ENCODE measurements at places on chromosomes 6 and 20. TPM values are rescaled to one million over a fixed set of nuclear protein-coding genes. Genes with fewer than 3 reads are reported as not detected.
A peak's percentile ranks its signal among the peaks of the same experiment; 100 is the strongest.

GRCh38 chr6:13788820-13789219 lies 25.5 kb downstream of the MCUR1 start:
- DNase-seq = no peak

The SMLR1 gene
- not detected for total RNA-seq

- no peak for DNase-seq
Measured at GRCh38 chr6:19668710-19669109, 168.5 kb upstream of the ID4 start.

DNA sequence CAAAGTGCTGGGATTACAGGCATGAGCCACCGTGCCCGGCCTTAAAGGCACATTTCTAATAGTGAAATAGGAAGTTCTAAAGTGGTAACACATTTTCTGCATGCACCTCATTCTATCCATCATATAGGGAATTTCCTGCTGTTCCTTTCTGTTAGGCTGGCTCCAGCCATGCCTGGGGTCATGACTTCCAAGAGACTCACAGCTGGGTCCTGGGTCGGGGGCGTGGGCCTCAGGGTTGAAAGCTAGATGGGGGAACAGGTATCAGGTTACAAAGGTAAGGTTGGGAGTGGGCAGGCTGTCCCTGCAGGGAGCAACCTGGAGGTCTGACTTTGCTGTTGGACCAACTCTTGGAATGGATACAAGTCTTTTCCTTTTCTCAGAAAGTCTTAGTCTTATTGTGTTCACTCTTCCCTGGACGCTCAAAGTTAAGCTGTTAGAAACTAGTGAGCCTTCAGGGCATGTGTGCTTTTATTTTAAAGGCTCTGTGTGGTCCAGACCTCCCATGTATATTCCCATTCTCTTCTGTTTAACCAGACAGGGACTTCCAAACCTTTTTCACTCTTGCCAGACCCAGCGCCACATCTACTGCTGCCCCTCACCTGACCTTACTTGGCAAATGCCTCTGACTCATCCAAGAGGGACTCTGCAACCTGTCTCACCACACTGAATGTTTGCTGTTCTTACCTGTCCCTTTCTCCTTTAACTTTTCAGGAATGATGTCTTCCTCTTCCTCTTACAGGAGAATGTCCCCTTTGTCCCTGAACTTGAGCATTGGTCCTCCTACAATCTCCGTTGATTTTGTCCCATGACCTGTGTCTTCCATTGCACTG lies 64.4 kb downstream of the TMEM170B start:
- no peak for DNase-seq

DNA sequence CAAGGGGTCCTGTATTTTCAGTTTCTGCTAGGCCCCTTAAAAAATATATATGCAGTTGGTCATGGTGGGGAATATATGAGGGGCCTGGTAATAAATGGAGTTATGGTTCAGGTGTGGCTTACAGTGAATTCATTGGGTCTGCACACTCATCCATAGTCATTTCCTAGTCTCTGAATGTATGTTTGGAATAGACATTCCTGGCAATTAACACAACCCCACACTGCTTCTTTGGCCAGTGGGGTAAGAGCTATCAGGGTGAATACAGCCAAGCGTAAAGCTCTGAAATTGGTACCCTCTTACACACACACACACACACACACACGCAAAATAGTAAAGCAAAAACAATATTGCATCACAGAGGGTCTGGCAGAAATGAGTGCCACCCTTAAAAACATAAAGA lies 56.5 kb downstream of the QRSL1 start:
- DNase-seq = no peak

The HTR1B gene
- total RNA-seq = not detected

The OGFR gene
- total RNA-seq = 52.2 TPM

The PBOV1 gene
- total RNA-seq = not detected

The OR2B6 gene
- total RNA-seq = not detected

The GSTA2 gene
- not detected for total RNA-seq

The SYNGAP1 gene
- 54.3 TPM for total RNA-seq

- no peak for DNase-seq
Measured at GRCh38 chr6:169097381-169097959, 156.2 kb downstream of the THBS2 start.

- DNase-seq = no peak
Measured at GRCh38 chr20:10832141-10832540, 158.3 kb upstream of the JAG1 start.

DNA sequence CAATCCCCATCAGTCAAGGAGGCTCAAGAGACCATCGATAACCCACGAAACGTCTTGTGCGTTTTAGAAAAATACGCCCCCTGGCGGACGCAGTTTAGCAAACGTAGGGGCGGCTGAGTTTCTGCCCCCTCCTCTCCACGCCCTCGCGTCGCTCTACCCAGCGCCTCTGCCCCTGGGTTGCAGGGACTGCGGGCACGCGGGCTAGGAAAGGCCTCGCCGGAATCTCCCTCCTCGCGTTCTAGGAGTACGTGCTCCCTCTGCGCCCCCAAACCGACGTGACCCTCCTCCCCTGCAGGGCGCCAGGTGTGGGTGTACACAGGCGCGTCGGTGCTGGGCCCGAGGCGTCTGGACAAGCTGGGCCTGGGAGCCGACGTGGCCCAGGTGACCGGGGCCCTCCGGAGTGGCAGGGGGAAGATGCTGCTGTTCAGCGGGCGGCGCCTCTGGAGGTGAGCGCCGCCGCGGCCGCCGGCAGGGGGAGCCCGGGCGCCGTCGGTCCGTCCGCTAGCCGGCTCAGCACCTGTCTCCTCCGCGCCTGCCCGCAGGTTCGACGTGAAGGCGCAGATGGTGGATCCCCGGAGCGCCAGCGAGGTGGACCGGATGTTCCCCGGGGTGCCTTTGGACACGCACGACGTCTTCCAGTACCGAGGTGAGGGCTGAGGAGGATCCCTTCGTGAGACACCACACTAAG lies 5.3 kb downstream of the MMP9 start:
- peak; percentile 59 for DNase-seq

DNA sequence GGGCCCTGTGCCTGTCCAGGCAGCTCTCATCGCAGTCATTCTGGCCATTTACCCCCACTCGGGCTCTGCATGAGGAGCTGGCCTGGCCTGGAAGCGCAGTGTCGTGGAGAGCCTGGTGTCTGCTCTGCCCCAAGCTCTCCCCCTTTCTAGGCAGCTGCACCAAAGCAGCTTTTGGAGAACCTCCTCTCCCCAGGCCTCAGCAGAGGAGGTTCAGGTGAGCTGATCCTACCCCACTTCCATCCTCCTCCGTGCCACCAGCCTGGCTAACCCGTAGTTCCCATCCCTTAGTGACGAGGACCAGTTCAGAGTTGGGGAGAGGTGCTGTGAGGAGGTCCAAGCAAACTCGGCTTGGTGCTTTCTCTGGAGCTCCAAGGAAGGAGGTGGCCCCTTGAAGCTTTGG lies 30.5 kb upstream of the PHACTR3 start:
- DNase-seq = no peak

DNA sequence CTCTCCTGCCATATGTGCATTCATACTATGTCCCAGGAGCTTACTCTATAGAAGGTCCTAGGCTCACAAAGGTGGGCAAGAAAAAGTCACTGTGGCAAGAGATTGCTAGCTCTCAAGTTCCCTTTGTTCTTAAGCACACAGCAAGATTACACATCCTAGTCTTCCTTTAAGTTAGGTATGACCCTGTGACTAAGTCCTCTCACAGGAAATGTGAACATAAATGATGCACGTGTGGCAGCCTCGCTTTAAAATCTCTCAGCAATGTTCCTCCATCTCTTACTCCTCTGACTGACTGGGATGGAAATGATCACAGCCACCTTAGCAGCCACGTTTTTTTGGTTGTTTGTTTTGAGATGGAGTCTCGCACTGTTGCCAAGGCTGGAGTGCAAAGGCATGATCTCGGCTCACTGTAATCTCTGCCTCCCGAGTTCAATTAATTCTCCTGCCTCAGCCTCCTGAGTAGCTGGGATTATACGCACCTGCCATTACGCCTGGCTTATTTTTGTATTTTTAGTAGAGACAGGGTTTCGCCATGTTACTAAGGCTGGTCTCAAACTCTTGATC lies 35.7 kb upstream of the HAO1 start:
- no peak for DNase-seq

GRCh38 chr20:48951041-48951440 lies 29.5 kb downstream of the ARFGEF2 start:
- DNase-seq = no peak

DNA sequence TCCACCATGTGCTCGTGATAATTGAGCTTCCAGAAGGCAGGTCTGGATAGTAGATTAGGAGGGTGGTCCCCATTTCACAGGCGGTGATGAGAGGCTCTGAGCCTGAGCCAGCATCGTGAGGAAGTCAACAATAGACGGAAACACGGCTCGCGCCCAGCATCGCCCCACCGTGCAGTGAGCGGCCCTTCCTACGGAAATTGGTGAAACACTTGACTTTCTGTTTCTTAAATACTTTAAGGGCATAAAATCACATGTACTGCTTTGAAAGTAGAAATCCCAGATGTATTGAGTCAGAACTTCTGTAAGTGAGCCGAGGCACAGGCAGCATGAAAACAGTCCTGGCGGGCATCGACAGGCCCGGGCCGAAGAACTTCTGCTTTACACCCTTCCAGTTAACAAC lies 4.3 kb upstream of the KIF25 start:
- no peak for DNase-seq

DNA sequence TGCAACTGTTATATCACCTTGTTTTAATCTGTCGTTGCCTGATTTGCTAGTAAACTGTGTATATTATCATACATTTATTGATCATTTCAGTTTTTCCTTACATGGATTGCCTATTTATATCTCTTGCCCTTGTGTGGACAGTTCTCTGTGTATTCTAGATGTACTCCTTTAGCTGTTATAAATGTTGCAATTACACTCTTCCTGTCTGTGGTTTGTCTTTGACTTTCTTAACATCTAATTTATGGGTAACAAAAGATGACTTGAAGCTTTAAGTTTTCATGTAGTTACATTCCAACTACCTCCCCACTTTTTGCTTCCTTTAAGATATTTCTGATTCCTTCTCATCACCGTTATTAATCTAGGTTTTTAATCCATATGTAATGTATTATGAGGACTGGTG lies 22.6 kb downstream of the PLCB1 start:
- DNase-seq = no peak

GRCh38 chr20:31822421-31823330 lies 3.5 kb downstream of the MYLK2 start:
- DNase-seq = peak; percentile 80

DNA sequence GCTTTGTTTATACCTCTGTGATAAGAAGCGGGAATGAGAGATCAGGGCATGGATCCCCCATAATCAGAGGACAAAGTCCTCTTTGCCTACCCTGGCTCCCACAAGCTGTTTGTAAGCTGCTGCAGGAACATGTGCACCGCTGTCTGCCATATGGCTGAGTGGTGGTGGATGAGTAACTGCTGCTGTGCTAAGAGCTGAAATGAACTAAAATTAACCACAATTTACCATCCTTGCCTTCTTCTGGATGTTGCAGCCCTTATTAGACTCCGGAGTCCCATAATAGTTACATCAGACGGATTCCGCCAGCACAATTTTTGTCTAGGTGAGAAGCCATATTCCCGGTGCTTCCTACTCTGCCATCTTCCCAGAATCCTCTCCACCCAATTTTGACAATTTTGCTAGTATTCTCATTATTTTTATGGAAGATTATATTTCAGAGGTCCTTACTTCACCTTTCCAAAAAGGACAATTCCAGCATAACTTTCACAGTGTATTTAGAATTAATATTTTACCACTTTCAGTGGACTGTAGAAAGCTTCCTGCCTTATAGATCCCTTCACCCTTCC lies 6.0 kb upstream of the CMTR1 start:
- no peak for DNase-seq

GRCh38 chr6:147640606-147641005 lies 132.1 kb downstream of the SAMD5 start:
- no peak for DNase-seq

The VSX1 gene
- not detected for total RNA-seq

The C6orf132 gene
- total RNA-seq = 0.05 TPM

The ZNF391 gene
- total RNA-seq = 0.72 TPM

- DNase-seq = no peak
Measured at GRCh38 chr6:141335477-141336273, 797.0 kb upstream of the GJE1 start.

DNA sequence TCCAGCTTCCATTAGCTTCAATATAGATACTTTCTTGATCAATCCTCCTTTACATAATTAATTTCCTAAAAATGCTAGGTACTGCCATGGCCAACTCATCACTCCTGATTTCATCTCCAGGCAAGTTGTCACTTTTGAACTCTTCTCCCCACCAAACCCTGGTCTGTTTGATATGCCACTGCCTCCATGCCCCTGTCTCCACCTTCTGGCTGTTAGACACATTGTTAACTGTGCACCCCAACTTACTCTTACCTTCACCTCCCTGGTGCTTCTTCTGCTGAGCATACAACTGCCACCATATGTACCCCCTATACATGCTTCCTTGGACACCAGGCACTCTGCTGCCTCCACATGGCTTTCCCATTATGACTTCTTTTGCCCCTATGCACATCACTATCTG lies 21.9 kb upstream of the AIG1 start:
- no peak for DNase-seq

The CCM2L gene
- not detected for total RNA-seq

GRCh38 chr6:155001482-155001881 lies 6.4 kb downstream of the TIAM2 start:
- no peak for DNase-seq

DNA sequence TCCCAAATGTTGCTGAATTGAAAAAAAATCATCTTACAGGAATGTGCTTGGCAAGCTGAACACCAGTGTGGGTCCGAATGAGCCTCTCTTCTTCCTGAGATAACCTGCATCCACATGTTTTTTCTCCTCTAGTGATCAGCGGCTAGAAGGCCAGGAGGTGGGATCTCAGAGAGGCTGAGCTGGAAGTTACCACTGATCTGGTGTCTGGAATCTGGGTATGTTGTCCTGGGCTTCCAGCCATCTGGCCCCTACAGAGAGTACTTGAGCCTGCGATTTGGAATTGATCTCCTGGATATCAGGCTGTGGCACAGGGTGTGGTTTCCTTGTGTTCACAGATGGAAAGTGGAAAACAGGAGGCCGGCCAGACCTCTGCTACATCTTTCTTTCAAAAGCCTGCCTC lies 35.9 kb downstream of the SULF2 start:
- DNase-seq = no peak

- no peak for DNase-seq
Measured at GRCh38 chr20:30284281-30284905, 973.1 kb upstream of the DEFB115 start.

The FRK gene
- not detected for total RNA-seq

DNA sequence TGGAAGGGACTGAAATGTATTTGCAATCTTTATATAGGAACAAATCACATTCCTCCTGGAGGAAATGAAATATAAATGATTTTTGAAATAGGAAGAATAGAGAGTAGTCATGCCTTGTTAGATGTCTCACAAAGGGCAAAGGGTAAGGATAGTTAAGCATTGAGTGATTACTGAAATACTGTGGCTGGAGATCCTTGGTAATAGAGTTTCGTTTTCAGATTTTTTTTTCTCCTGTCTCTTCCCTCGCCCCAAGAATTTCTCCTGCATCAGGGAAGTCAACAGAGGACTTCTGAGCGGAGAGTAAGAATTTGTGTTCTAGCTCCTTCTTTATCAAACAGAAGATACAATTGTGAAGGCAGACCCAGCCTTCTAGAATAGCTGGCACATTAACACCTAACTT lies 79.4 kb downstream of the PLCB4 start:
- no peak for DNase-seq

All from CD8-positive, alpha-beta T cell (primary cell).